Fibroblast of upper back skin (primary cell): ENCODE measurements at places on chromosomes 7 and 10.

- DNase-seq = no peak
Measured at GRCh38 chr7:125555916-125556315, 626.3 kb upstream of the POT1 start.

GRCh38 chr10:33355274-33355673, 20.8 kb upstream of the NRP1 start:
- DNase-seq = no peak

- DNase-seq = peak; percentile 34
Measured at GRCh38 chr10:58275908-58276307, 6.9 kb downstream of the CISD1 start.

DNA sequence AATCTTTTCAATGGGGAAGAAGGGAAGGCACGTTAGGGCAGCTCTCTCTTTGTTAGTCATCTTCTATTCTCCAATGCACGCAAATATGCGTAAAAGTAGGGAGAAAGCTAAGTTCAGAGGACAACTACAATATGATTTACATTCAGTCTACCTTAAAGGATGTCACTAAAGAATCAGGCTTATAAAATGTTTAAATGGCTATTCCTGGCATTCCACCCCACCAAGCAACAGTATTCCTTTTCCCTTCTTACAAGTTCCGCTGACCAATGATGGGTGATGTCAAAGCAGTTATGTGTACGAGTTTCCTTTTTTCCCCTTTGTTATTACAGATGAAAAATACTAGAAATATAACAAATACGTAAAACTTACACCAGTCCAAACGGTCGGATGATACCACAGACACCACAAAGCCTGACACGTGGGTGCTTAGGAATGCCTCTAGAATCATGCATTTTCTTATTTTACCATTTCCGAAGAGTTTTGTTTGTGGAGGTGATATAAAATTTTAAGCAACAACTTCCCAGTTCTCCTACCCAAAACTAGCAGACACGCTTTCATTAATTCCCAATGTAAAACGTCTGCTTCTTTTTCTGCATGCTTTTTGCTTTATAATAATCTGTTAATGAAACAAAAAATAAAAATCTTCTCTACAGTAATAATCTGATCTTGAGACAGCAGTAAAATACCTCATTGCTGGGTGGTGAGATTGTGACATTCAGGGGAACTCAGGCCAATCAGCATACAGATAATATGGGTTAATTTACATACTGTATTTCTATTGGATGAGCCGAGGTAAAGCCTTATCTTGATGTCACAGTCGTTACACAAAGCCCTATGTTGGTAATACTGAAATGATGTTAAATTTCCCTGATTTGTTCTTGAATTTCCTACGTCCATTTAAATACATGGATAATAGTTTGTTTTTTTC, 708 bp upstream of the GPR85 start:
- peak; percentile 86 for DNase-seq

DNA sequence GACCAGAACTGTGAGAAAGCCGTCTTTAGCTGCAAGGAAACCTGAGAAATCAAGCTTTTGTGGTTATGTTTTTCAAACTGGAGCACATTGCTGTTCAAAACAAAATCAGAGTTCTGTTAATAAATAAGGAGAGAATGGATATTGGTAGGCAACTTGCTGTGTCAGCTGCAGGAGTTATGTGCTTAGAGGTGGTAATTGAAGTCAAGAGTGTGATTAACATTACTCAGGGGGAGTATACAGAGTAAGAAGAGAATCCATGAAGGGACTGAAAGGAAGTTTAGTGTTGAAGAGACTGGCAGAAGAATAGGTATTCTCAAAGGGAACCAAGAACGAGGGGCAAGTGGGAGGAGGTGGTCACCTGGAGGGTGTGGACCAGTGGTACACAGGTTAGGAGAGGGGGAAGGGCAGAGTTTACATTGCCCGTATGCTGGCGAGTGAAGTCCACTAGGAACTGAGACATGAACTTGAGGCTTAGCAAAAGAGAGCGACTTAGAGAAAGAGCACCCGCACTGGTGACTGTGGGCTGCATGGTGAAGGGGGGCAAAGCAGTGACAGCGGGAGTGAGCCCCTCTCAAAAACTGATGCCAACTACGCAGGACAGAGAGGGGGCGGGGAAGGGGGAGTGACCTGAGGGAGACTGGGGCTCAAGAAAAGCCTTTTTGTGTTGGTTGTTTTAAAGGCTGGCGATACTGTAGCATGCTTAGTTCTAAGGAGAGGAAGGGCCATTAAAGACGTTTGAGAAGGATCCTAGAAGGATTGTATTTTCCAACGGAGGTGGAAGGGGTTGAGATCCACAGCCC, 80.0 kb downstream of the SDK1 start:
- no peak for DNase-seq

DNA sequence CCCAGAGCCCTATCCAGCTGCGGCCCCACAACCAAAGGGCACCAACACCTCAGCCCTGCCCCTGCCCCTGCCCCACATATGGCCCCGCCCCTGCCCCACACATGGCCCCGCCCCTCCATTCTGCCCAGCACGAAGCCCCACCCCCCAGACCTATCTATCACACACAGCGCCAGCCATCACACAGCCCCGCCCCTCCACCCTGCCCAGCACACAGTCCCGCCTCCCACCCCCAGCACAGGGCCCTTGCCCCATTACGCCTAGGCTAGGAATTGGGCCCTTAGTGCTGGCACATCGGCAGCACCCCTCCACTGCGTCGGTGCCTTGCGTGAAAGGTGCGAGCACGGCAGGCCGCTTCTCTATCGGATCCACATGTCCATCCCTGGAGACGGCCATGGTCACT, 126.8 kb downstream of the MAD1L1 start:
- no peak for DNase-seq

- no peak for DNase-seq
Measured at GRCh38 chr10:71225291-71226058, 13.1 kb downstream of the UNC5B start.

DNA sequence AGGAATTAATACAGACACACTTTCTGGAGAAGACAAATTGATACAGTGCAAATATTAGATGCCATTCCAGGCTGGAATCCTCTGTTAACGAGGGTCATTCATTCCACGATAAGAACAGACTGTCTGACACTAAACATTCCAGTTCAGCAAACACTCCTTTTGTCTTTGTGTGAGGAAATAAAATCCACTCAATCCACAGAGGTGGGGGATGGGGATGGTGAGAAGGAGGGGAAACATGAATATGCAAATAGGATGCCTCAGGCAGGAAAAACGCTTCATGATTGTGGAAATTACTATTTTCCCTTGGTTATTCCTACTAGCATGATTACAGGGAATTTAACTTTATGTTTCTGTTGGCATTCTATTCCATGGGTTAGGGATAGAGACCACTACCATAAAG, 196.9 kb upstream of the CDCA7L start:
- no peak for DNase-seq

DNA sequence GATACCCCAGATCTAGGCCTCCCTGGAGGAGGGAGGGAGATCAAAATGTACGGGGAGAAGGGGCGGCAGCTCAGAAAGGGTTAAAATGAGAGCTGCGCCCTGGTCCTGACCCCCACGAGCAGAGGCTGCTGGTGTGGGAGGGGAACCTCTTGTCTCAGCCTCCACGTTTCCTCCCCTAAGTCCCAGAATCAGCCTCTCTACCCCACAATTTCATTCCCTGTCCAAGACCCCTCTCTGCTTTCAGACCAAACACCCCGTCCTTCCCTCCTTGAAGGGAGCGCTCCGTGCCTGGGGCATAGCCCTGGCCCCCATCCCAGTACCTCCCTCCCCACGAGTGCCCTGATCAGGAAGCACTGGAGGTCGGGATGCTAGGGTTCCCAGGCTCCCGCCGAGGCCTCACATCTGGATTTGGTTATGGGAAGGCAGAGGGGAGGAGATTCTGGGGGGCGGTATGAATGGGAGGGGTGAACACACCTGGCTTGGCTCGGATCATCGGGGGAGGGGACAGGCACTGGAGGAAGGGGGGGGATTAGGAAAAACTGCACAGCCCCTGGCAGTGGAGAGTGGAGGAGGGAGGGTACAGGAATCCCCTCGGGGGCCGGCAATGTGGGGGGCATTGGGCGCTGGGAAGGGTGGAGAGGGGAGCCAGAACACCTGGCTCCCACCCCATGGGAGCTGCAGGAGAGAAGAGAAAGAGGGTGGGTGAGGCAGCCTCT, 2.7 kb downstream of the EPHB4 start:
- DNase-seq = no peak

GRCh38 chr10:69201045-69201444, 19.1 kb upstream of the HKDC1 start:
- DNase-seq = peak; percentile 16

- no peak for DNase-seq
Measured at GRCh38 chr7:102892631-102893278, 20.0 kb upstream of the LRRC17 start.

GRCh38 chr7:1057416-1058291, 13.3 kb downstream of the GPR146 start:
- DNase-seq = no peak

DNA sequence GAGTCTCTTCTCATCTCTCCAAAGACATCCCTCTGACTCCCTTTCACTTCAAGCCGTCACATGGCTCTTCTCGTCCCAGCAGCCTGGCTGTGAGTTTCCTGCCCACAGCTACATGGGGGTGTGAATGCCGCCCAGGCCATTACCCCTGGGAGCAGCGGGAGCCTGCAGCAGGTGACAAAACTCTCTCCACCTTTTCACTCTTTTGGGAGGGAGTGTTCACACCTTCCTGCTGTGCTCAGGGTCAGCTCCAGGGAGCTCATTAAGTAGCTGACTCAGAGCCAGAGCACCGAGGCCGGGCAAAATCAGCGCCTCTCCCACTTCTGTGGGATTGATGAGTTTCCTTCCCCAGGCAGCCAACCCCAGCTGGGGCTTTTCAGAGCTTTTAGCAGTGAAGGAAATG, 271.3 kb downstream of the TYW1 start:
- peak; percentile 3 for DNase-seq

GRCh38 chr10:71059054-71059818, 153.1 kb upstream of the UNC5B start:
- no peak for DNase-seq

DNA sequence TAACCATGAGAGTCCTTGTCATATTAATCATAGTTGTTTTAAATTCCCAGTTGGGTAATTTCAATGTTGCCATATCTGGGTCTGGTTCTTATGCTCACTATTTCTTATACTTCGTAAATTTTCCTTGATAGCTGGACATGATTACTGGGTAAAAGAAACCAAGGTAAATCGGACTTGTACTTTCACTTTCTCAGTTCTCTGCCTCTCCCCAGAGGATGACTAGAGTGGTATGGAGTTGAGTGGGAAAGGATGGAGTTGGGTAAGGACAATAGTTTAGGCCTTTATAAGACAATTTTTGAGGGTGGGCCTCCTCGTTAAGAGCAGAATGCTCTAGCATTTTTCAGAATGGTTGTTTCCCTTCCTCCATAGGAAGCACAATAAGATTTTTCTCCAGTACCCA, 106.1 kb downstream of the CRPPA start:
- peak; percentile 5 for DNase-seq

- DNase-seq = peak; percentile 81
Measured at GRCh38 chr10:103504181-103504783, 10.8 kb downstream of the NEURL1 start.

GRCh38 chr7:55517191-55517633, 55.1 kb downstream of the VOPP1 start:
- no peak for DNase-seq

DNA sequence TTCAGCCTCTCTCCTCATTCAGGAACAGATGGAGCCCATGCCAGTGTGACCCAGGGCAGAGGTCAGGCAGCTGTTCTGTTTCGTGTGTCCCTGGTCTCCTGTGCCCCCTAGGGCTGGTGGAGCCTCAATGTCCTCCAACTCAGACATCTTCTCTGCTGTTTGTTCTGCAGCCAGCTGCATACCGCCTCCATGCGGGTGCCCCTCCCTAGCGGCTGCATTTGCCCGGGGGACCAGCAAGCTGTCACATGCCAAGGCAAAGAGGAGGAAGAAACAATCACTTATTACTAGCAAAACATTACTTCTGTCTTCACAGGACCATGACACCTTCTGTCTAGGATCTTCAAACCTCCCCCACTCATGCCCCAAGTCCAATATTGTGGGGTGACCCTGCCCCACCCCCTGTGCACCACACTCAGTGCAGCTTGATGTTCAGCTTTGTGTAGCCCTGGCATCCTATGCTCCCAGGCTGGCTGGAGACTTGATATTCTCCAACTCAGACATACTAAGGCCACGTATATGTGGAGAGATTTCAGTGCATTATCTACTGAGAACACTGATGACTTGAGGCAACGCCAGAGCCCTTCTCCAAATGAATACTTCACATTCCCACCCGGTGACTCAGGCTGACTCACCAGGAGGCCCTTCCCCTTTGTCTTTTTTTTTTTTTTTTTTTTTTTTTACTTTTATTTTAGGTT, 188.9 kb downstream of the SKIDA1 start:
- peak; percentile 98 for DNase-seq

DNA sequence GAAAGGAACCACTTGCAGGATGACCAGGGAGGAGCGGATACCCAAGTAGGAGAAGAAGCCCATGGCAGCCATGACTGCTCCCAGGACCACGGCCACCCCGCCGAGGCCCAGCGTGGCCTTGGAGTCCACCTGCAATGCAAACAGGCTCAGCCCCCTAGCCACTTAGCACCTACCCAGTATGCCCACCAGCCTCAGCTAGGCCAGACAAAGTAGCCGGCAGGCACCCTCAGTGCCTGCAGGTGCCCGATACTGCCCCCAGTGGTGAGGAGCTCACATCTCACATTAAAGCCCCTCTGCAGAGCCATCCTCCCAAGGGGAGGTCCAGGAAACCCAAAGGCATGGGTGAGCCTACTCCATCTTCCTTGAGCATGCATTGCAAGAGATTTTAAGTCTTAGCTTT, 6.6 kb downstream of the NPC1L1 start:
- peak; percentile 24 for DNase-seq

GRCh38 chr7:97439637-97440214, 292.2 kb upstream of the TAC1 start:
- DNase-seq = no peak

GRCh38 chr7:138475377-138475776, 15.3 kb downstream of the TRIM24 start:
- no peak for DNase-seq

DNA sequence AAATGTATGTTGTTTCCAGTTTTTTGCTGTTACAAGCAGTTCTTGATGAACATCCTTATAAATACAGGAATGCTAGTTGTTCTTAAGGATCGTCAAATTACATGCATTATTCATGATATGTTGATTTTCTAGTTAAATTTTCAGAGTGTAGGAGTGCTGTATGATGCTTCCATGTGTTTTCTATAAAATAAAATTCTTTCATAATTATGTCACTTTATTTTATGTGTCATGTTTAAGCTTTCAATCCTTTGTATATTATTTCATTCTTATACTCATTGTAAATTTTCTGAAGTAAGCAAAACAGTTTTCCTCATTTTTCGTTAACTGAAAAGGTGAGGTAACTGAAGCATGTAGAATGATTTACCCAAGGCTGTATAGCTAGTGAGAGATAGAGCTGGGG, 16.8 kb upstream of the MYPN start:
- DNase-seq = peak; percentile 40

- DNase-seq = peak; percentile 53
Measured at GRCh38 chr10:102422545-102423129, 2.0 kb downstream of the FBXL15 start.

DNA sequence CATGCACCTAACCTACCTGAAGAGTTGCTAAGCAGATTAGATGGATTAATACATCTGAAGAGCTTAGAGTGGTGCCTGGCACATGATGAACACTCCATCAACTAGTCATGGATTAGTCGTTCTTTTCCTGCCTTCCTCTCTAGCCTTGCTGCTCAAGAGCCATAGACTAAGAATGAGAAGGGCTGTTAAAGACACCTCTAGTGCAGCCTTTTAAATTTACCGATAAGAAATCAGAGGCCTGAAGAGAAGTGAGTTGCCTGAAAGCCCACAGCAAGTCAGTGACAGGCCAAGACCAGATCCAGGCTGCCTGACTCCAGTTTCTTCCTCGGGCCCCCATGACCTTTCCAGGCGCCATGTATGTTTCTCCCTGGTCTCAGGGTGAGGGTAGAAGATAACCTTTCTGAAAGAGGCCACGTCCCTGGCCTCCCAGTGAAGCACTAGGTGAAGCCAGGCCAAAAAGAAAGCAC, 6.5 kb downstream of the TSPAN15 start:
- no peak for DNase-seq
